ENCODE measurements at places on chromosomes 2 and 18. TPM values are rescaled to one million over a fixed set of nuclear protein-coding genes. Genes with fewer than 3 reads are reported as not detected.

DNA sequence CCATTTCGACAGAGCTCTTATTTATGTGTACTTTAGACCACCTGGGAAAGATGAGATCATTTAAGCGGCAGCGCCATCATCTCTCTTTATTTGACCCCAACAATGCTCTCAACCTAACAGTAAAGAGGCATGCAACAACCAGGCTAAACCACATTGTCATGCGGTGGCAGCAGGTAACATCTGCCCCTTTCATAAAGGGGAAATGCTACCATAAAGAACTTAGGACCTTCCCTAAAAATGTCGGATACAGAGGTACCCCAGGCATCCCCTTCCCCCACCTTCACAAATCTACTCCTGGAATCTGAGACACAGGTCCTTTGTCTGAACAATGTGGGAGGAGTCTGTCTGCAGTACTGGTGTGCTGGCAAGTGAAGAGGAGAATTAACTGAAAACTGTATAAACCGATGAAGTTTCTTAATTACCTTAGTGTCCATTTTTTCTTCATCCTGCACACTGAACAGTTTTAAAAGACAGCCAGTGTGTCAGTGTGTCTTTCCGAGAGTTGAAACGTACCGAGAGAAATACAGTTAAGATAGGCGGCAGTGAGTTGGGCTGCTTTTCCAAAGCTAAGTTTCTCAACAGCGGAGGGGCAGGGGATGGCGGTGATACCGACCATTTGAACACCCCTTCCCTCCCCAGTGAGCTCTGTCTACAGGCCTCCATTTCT lies 1.9 kb downstream of the MEX3C start:
- H3K27ac ChIP-seq: peak overlapping the region; percentile 80
- H3K27me3 ChIP-seq: no peaks in the 10 kb centered on the region
- H3K4me1 ChIP-seq: peaks cover 33% of the 10 kb centered on the region

The POTEE gene
- total RNA-seq: 2.0 TPM

GRCh38 chr2:1488181-1488671 lies 75.0 kb downstream of the TPO start:
- H3K27me3 ChIP-seq: no peaks in the 10 kb centered on the region
- DNase-seq: no peak
- H3K4me3 ChIP-seq: no peak overlapping the region
- no peak overlapping the region for H3K27ac ChIP-seq
- H3K36me3 ChIP-seq: no peaks in the 10 kb centered on the region
- no peaks in the 10 kb centered on the region for H3K4me1 ChIP-seq

DNA sequence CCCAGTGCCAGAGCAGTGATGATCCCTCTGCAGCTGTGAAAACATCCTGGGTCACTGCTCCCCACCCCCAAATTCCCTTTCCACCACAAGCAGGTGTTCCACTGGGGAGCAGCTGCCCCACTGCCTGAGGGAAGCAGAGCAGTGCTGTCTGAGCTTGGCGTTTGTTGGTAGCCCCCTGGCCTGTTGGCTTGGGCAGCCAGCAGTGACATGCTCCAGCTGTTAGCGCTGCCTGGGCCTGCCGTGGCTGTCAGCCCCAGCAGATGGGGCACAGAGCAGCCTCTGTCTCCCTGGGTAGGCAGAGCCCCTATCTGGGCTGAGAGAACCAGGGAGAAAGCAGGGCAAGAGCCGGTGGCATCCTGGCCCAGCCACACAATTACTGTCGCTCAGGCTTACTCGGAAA lies 247.7 kb downstream of the GLI2 start:
- no peaks in the 10 kb centered on the region for H3K27me3 ChIP-seq
- no peak overlapping the region for H3K27ac ChIP-seq
- no peak for DNase-seq
- H3K4me3 ChIP-seq: no peak overlapping the region

DNA sequence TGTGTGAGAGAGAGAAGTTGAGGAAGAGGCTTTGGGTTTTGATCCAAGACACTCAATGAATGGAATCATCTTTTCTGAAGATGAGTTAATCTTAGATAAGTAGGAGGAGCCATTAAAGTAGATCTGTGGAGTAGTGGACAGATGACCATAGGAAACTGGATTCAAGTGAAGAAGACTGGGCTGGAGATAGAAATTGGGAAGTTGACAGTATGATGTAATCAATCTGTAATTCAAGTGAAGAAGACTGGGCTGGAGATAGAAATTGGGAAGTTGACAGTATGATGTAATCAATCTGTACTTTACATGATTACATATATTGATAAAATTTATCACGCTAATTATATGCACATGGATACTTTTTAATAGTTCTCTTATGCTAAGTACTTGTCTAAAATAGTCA lies 92.8 kb downstream of the PHLPP1 start:
- no peaks in the 10 kb centered on the region for H3K4me1 ChIP-seq
- H3K36me3 ChIP-seq: no peaks in the 10 kb centered on the region
- H3K4me3 ChIP-seq: no peak overlapping the region
- H3K27ac ChIP-seq: no peak overlapping the region

GRCh38 chr2:181397331-181397730 lies 59.9 kb upstream of the ITGA4 start:
- DNase-seq: no peak
- H3K36me3 ChIP-seq: no peaks in the 10 kb centered on the region
- H3K27me3 ChIP-seq: no peaks in the 10 kb centered on the region
- H3K4me3 ChIP-seq: no peak overlapping the region
- peaks cover 20% of the 10 kb centered on the region for H3K4me1 ChIP-seq

The HSBP1L1 gene
- 42.8 TPM for total RNA-seq
